ENCODE measurements at places on chromosomes 7 and 10.

DNA sequence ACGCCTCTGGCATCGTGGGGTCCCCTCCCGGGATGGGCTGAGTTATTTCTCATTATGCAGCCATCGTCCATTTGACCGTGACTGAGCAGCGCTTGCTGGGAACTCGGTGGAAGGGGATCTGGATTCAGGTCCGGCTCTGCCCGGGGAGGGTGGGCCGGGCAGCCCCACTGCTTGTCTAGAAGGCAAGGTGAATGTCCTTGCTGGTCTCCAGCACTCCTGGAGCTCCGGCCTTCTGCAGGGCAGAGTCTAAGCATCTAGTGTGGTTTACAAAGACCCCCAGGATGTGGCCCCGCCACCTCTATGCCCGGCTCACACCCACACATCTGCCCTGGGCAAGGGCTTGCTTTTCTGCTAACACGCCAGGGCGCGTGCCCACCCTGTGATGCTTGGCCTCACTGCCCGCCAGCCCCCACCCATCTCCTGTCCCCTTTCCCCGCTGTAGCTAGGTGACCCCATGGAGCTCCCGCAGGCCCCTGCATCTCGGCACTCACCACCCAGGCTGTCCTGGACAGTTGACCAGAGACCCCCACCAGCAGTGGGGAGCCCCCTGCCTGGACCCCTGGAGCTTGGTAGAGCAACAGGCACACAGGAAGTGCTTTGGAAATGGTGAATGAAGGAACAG, 151.0 kb upstream of the CHST15 start:
- no peak for DNase-seq

DNA sequence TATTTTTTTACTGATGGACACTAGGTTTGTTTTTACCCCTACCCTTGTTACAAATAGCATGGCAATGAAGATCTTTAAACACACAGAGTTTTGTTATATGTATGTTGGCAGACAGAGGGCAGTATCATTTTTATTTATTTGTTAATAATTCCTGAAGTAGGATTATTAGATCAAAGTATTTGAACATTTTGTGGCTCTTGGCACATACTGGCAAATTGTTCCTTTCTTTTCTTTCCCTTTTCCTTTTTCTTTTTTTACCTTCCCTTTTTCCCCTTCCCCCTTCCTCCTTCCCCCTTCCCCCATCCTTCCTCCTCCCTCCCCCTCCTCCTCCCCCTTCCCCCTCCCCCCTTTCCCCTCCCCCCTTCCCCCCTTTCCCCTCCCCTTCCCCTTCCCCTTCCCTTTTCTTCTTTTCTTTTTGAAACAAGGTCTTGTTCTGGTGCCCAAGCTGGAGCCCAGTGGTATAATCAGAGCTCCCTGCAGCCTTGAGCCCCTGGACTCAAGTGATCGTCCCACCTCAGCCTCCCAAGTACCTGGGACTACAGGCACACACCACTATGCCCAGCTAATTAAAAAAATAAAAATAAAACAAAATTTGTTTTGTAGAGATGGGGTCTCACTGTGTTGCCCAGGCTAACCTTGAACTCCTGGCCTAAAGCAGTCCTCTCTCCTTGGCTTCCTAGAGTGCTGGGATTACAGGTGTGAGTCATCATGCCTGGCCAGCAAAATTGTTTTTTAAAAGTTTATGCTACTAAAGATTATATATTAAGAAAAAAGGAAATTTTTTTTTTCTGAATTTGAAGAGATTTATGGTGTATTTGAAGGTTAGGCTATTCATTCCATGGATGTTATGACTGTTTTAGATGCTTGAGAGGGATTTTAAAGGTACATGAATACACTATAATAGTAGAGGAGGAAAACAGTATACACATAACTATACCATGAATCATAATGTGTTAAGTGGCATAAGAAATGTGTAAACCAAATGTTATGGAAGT, 39.3 kb downstream of the SEPTIN7 start:
- no peak for DNase-seq

DNA sequence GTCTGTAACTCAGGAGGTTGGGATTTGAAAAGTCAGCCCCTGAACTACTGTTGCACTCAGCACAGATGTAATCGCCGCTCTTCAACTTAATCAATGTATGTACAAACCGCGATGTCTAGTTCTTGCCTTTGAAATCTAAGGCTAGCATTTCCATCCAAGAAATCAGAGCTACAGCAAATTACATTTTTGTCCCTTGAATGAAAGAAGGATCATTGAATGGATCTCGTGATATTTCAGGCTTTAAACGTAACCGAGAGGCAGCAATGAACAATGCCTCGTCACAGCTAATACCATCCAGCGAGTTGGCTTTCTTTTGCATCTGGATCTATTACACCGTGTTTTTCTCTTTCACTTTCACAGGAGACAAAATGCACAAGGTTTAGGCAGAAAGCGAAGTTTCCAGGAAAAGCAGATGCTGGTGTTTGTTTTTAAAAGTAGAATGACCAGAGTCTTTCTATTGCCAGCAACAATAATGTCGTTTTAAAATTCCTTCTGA, 5.5 kb downstream of the SKIDA1 start:
- DNase-seq: no peak

DNA sequence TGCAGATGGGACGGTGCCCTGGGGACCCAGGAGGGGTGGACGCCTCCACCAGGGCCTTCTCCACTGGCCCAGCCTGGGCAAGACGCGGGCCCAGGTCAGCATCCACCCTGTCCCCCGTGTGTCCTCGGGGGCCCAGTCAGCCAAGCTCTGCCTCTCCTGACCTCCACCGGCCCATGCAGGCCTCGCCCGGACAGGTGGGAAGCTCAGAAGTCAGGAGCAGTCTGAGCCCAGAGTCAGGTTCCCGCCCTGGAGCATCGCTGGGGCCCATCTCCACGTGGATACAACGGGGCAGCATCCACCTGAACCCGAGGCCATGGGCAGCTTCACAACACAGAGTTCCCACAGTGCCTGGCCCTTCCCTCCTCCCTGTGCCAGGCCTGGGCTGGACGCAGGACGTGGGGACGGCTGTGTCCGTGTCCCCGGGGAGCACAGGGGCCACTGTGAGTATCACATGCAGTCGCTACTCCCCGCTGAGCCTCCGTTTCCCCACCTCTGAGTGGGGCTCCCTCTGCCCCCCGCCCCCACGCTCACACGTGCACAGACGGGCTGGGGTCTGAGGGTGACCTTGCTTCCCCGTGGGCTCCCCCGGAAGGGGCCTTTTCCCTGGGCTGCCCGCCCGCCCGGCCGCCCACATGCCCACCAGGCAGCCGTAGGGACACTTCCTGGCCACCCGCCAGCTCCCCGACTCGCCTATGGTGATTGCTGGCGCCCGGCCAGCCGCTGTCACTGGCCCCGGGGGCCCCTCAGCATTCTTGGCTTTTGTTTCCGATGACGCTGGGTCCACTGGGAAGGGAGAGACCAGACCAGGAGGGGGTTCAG, 64.3 kb downstream of the PDGFA start:
- peak; percentile 56 for DNase-seq

- no peak for DNase-seq
Observed at GRCh38 chr7:105219771-105220160, 169.0 kb downstream of the SRPK2 start.

All from mucosa of descending colon (tissue), 3 donors.